CD8-positive, alpha-beta T cell (primary cell): ENCODE measurements at places on chromosomes 3 and 15. TPM values are rescaled to one million over a fixed set of nuclear protein-coding genes. Genes with fewer than 3 reads are reported as not detected.

DNA sequence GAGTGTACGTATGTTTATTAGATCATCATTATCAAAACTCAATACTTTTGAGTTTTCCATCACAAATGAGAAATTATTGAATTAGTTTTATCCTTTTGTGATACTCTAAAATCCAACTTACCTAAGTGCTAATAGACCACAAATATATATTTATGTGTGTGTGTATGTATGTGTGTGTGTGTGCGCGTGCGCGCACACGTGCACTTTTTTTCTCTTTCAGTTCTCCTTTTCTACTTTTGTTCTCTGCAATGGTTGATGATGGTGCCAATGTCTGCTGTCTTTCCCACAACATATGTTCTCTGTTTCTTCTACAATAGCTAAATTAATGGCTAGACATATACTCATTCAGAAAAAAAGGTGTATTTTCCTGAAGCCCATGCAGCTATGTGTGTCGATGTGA lies 571.6 kb upstream of the ARPP21 start:
- no peak for DNase-seq

DNA sequence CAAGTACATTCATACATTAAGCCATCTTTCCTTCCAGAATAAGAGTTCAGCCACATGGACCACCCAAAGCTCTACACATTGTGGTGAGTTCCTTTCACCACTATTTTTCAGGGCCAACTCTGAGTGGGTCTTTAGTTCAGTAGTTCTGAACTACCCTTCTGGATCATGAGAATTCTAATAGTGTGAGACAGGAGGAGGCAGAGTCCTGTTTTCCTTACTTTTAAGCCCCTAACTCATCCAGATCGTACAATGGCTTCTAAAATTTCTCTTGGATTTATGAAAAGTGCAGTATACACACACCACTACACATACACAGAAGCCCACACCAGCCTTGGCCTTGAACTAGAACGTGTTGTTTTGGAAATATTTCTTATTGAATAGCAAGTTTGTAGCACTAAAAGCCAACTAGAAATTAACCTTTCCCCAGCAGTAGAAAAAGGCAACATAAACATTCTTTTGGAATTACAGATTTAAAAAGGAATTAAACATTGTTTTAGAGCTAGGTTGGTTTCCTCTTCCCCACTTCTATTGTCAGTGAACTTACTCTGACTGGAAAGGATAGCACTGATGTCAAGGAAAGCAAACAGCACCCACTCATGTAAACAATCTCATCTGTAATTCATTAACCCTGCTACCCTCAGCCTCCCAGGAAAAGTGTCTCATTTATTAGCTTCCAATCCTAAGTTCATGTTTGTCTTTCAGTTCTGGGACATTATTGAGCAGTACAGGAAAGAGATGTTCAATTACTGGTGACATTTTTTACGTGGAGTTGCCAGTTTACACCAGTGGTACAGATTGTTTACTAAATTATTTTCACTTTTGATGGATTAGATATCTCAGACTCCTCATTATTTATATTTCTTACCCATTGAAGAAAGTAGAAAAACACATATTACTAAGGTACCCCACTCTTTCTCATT lies 95.7 kb upstream of the AGTR1 start:
- no peak for DNase-seq

GRCh38 chr3:133956353-133956752 lies 60.7 kb upstream of the RAB6B start:
- no peak for DNase-seq

GRCh38 chr3:7520059-7520458 lies 659.1 kb downstream of the GRM7 start:
- no peak for DNase-seq

The EPHB1 gene
- not detected for total RNA-seq
